ENCODE measurements at places on chromosomes 7 and 10.

DNA sequence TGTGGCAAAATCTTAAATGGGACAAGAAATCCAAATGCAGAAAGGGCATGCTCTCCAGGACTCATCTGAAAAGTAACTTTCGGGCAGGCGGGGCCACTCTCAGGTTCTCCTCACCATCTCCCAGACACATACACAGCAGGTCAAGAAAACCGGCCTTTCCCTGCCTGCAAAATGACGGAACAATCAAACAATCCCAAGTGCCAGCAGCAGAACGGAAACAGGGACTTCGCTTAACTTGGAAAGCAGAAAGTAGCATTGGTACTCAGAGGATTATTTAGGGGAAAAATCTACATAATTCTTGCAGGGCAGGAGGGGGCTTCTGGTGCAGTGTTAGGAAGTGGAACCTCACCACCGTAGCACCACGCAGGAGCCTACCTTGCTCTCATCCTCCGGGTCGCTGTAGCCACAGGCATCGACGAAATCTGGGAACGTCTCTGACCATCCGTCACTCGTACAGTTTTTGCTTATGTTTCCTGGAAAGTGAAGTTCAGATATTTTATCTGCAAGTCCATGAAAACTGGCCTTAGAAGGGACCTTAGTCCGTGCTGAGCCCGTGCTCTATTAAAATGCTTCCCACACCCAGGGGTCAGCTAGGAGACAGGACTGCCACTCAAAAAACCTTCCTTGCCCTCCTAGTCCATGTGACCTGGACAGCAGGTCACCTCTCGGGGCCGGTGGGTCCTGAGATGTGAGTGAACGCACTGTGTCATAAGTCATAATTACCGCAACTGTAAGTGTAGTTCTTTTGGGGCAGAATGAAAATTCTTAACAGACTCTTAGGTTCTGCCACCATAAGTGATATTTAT lies 41.1 kb downstream of the VIPR2 start:
- no peak for DNase-seq

- peak; percentile 21 for DNase-seq
These were observed 91.2 kb upstream of the INSIG1 start for GRCh38 chr7:155206318-155207020.

DNA sequence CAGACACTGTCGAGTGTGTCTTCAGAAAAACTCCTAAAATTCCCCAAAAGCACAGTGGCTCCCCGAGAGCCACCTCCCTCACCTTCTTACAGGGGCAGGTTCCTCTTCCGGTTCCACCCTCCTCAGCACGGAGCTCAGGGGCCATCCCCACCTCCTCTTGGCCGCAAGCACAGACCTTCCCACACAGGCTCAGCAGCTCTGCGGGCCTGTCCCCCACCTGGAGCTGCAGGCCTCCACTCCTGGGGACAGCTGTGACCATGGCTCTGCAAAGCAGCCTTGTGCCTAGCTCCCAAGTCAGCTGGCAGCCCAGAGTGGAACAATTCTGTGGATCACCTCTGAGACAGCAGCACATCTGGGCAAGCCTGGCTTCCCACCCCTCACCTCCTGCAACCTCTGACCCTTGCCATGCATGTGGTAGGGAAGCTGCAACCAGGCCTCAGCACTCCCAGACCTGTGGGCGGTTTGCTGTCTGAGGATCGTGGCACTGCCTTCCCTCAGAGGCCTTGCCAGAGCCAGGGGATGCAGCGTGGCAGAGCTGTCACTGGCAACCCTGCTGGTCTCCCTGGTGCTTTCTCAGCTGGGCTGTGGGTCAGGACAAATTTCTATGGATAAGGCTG lies 79.7 kb downstream of the ALOX5 start:
- DNase-seq: no peak

DNA sequence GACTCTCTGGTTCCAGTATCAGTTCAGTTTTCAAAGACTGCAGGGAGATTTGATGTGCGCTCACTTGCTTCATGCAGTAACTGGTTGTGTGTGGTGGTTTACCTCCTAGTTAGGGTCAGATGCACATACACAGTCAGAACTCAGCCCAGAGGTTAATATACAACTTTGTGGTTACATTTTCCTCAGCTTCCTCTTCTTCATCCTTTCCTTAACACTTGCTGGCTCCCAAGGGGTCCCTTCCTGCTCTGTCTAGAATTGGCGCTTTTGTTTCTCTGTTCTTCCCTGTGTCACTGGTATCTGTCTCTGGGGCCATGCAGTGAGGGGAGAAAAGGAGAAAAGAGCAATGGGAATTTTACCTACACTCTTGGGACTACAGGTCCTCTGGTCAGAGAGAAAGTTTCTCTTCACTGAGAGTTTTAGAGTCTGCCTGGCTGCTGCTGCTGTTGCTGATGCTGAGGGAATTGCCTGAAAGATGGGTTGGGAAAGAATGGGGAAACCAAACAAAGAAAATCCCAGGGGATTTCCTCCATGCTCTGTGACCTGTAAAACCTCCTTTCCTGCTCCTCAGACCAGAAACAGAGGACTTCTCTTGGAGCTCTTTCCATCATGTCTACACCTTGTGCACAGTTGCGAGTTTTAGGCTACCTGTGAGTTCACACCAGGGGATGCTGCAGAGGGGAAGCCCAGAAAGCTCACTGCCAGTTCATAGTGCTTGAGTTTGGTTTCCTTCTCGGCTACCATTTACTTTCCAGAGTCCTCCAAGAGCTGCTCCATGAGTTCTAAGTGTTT lies 74.6 kb downstream of the WDFY4 start:
- no peak for DNase-seq

Measured in stimulated activated CD8-positive, alpha-beta memory T cell treated with anti-CD3 and anti-CD28 coated beads, Interleukin-4, amount 100 ng/mL, for 1 hour (primary cell).